ENCODE measurements at places on chromosomes 3 and 15.

- DNase-seq: no peak
Observed at GRCh38 chr3:36656873-36657272, 107.5 kb downstream of the DCLK3 start.

DNA sequence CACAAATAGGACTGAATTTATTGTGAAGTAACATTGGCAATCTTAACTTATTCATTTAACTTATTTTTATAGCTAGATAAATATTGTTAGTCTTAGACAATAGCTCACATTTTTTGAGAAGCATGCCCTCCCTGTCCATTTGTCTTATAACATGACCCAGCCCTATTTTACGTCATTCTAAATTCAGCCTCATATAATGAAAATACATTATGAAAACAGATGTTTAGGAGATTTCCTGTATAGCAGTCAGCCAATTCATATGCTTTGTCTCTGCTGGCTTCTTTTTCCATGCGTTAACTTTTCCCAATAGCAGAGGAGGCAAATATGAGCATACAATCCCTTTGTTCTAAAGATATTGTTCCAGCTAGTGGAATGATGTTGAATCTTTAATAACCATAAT, 29.3 kb downstream of the CD200 start:
- no peak for DNase-seq

- no peak for DNase-seq
Observed at GRCh38 chr3:16460886-16461285, 52.6 kb downstream of the RFTN1 start.

- DNase-seq: no peak
Observed at GRCh38 chr3:123652342-123652984, 67.6 kb upstream of the HACD2 start.

DNA sequence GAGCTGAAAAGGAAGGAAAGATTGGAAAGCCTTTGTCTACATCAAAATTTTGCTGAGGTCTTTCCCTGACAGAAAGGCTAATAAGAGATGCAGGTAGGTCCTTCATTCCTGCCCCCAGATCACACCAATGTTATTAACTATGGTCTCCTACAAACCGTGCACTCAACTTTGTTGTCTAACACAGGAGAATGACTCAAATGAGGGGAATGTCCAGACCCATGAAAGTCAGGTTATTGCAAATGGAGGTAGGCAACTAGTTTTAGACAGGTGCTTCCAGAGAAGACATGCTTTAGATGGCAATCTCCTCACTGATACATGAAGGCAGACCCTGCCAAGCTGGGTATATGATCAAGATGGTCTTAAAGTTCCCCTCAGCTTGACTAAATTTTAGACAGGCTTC, 51.0 kb downstream of the NFKBIZ start:
- DNase-seq: no peak

DNA sequence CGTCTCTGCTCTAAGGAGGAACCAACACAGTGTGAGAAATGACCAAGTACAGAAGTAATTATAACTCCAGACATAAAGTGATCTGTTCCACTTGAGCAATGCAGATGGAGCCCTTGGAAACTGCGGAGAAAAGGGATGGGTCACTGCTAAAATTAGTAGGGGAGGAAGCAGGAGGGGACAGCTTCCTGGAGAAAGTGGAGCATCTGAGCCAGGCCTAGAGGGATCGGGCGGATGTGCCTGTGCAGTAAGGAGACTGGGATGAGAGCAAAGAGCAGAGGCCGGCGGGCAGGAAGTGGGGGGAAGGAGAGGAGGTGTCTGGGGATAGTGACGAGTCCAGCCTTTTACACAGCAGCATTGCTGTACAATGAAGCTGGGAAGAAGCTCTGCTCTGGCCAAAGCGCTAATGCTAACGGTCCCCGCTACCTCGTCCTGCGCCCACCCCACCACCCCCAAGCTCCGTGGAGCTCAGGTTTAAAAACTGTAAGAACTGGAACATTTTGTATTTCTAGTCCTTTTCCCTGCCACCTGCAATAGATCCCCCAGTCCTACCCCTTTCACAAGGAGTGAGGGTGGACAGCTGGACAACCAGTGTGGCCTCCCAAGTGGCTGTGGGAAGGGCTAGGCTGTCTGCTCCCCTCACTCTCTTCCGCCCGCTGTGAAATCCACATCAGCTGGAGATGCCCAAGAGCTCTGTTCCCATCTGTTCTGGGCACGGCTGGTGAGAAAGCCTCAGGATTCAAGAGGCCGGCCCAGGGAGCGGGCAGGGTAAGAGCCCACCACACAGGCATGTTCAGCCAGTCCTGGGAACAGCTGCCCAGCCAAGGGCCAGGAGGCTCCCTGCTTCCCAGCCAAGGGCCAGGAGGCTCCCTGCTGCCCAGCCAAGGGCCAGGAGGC, 53.0 kb upstream of the HES1 start:
- DNase-seq: no peak

DNA sequence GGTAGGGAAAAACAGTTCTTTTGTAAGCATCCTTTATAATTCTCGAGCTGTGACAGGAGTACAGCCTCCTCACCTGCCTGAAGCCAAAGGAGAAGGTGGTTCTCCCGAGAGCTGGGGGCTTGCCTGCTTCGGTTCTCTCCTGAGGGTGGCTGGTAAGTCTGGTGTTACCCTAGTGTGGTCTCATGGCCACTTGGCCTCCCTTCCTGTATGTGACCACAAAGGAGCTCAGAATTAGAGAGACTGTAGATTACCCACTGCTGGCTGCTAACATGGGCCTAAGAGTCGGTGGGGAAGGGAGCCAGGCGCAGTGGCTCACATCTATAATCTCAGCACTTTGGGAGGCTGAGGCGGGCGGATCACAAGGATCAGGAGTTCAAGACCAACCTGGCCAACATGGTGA, 12.6 kb downstream of the PDHB start:
- DNase-seq: no peak
